ENCODE measurements at places on chromosomes 6 and 20.

GRCh38 chr6:157804448-157805327 lies 18.4 kb upstream of the SNX9 start:
- DNase-seq = peak; percentile 37

- no peak for DNase-seq
These were observed 117.2 kb upstream of the NXT1 start for GRCh38 chr20:23233341-23233740.

DNA sequence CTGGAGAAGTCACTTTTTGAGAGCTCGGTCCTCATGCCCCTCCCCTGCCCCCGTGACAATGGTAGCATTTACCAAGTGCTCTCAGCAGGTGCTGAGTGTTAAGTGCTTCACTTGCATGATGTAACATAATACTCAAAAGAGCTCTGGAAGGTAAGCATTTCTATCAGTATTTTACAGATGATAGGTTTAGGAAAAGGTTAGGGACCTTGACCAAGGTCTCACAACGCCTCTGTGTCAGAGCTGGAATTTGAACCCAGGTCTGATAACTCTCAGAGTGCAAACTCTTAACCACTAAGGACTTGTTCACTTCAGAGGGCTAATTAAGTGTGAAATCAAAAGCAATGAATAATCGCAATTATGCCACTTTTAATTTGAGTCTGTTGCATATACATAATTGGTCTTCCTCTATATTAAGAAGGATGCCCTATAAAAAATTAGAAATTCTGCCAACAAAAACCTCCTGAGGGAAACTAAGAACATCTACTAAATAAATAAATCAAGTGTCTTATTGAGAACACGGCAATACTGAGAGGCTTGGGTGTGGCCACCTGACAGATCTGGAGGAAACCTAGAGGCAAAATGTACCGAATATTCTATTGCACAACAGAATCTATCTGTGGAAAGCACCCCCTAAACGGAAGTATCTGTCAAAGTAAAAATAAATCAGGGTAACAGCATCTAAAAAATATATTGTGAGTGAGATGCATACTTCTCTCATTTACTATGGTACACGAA lies 109.8 kb downstream of the BACH2 start:
- DNase-seq = no peak

DNA sequence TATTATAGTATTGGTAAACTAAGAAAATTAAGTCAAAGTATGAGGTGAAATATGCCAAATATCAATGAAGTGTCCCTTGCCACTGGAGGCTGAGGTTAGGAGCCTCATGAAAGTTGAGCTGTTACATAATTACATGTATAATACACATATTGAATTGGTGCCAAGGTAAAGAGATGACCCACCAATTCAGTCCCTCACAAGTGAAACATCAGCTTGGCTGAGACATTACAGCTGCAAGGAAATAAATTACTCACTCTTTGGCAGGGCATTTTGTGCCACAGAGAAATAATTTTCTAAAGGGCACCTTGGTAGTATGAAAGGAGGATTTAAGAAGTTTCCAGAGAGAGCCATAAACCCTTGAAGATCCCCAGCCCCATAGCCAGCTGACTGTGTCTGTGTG lies 127.4 kb downstream of the ADGRG6 start:
- no peak for DNase-seq

DNA sequence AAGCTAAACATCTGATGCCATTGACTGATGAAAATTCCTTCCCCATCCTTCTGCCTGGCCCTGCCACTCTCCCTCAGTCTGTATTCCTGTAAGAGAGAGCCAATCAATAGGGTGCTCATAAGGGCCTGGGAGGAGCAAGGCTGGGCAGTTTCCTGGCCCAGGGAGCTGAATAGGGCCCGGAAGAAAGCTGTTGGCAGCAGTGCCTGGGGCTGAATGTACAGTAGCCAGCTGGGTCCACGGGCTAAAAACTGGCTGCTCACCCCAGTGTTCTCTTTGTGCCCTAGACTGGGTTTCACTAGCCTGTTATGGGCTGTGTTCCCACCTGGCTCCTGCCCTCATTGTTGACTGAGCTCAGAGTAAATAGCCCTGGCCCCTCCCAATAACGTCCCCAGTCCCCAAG lies 1.7 kb upstream of the WFDC2 start:
- no peak for DNase-seq
